ENCODE measurements at places on chromosomes 5 and 9.

GRCh38 chr9:96686638-96687335, 31.7 kb upstream of the PRXL2C start:
- peak; percentile 27 for DNase-seq

DNA sequence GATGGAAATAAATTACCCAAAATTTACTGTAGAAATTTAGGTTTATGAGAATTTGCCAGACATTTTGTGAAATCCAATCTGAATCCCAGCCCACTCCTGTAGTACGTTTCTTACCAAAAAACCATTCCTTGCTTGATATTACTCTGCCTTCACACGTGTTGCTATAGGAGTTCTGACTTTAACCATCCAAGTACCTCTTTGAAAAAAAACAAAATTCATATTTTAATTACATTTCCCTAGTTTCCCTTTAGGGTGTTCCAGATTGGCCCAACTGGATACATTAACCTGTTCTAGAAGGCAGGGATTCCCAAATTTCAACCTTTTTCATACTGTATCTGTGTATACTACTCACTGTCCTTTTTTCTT, 1.4 kb upstream of the PJA2 start:
- DNase-seq: no peak

DNA sequence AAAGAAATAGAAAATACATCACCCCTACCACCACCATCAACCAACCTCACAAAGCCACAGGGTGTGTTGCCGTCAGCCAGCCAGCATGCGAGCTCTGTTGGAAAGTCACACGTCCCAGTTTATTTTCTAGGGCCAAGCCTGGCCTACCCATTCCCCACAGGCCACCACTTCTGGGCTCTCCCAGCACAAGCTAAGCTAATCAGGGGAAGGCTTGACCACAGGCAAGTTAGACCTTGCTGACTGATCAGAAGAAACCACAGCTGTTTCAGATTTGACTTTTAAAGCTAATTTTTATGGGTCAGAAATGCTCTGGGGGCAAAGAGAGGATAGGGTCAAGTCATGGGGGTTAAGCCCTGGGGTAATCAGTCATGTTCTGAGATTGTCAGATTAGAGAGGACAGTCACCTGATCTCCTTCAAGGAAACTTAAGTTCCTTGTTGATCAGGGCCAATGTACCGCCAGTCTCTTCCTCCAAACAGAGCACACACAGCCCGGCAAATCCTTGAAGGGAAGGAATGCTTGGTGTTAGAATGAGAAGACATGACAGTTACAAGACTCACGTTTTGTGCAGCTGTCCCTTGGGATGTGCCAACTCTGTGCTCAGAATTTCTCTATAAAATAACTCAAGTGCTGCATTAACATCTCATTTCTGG, 7.6 kb downstream of the SHB start:
- DNase-seq: no peak

- no peak for DNase-seq
Measured at GRCh38 chr5:181059297-181060230, 19.5 kb downstream of the BTNL9 start.

- DNase-seq: no peak
Measured at GRCh38 chr5:134053314-134053839, 48.6 kb upstream of the VDAC1 start.

DNA sequence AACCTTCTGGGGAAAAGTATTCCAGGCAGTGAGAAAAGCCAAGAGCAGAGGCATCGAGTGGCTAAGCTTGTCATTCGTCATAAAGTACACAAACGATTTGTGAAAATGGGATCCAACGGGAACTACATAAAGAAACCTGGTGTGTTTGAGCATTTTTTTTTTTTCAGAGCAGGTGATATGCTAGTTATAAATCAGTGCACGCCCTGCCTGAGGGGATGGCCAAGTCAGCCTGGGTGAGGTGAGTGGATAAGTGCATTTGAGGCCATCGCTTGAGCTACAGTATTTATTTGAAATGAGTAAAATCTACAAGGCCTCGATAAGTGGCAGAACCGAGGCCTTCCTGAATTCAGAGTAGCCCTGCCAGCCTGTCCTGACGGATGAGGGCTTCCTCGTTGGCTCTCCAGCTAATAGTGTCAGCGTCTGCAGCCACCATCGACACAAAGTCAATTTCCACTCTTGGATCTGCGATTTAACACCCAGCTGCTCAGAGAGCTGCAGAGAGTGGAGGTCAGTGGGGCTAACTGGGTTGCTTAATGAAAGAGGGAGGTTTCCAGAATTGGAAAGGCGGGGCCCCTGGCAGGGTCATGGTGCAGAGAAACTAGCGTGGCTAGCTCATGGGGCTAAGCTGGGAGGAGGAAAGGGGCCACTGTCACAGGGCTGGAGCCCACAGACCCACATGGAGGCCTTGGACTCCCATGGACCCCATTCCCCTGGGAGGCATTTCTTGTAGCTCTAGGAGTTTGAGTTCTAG, 27.3 kb downstream of the PPARGC1B start:
- DNase-seq: no peak

- DNase-seq: no peak
Measured at GRCh38 chr5:89047571-89047970, 164.6 kb upstream of the MEF2C start.

- no peak for DNase-seq
Measured at GRCh38 chr5:14364576-14365472, 216.8 kb upstream of the OTULINL start.

DNA sequence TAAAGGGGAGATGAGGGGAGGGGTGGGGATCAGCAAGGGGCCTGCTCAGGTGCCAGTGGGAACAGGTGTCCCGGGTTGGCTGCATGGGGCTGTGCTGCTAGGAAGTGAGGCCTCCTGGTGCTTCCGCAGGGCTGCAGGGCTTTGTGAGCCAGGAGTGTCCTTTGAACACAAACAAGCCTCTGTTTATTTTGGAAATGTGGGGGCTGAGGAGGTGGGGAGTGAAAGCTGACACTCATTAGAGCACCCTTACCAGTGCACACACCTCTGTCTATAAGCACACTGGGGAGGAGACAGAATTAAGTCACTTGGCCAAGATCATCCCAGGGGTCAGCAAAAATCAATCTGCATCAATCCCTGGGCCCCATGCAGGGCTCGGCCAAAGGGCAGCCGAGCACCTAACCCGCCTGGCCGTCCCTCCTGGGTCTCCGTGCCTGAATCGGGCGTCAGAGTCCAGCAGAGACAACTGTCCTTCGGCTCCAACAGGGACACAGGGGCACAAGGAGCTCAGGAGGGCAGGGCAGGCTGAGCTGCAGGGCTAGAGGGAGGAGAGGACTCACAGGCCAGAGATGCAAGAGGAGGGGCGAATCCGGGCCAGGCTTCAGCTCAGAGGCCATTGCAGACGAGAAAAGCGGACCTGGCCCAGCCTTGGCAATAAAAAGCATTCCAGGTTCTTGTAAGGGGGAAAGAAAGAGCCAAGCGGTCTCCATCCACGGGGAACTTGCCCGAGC, 99.8 kb downstream of the VAV2 start:
- DNase-seq: no peak

- no peak for DNase-seq
Measured at GRCh38 chr5:62385816-62386400, 17.8 kb downstream of the DIMT1 start.

- no peak for DNase-seq
Measured at GRCh38 chr9:117691367-117691766, 12.8 kb upstream of the TLR4 start.

- no peak for DNase-seq
Measured at GRCh38 chr9:89777544-89777943, 172.7 kb downstream of the GADD45G start.

GRCh38 chr5:166119506-166119905, 2171.9 kb upstream of the WWC1 start:
- no peak for DNase-seq

GRCh38 chr5:132279801-132280200, 14.4 kb upstream of the SLC22A4 start:
- DNase-seq: no peak

GRCh38 chr9:76358628-76359280, 35.5 kb downstream of the RFK start:
- DNase-seq: no peak

DNA sequence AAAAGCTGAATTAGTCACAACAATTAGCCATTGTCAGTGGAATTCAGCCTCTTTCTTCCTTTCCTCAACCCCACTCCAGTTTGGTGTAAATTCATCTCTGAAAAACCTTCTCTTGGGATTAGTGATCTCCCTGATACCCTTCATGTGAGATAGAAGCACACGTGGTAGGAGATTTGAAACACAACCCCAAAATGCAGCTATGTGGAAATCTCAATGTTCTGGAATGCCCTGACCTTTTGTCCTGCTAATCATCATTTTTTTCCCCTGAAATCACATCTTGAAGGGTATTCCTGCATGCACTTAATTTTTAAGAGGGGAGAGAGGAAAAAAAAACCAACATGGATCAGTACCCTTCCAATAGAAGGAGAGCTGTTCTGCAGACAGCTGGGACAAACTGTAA, 612.6 kb downstream of the EBF1 start:
- no peak for DNase-seq

DNA sequence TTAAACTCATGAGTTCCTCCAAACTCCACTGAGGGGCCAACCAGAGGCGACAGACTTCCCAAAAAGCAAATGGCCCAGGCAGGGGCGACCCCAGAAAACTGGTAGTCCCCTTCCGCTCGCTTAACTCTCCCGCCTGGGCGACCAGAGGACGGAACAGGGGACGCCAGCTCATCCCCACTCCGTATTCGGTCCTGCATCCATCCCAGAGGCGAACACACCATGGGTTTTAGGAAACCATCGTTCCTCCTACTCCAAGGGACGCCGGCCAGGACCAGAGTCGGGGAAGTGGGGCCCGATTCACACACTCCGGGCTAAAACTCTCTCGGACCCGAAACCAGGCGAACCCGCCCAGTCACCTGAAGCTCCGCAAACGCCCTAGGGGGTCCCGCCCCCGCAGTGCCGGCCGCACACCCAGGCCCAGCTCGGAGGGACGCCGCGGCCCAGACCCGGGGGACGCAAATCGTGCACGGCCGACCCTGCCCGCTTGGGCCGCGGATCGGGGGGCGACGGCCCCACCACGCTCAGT, 478 bp downstream of the TEX10 start:
- no peak for DNase-seq

GRCh38 chr5:131589510-131590348, 45.3 kb downstream of the RAPGEF6 start:
- DNase-seq: peak; percentile 37

DNA sequence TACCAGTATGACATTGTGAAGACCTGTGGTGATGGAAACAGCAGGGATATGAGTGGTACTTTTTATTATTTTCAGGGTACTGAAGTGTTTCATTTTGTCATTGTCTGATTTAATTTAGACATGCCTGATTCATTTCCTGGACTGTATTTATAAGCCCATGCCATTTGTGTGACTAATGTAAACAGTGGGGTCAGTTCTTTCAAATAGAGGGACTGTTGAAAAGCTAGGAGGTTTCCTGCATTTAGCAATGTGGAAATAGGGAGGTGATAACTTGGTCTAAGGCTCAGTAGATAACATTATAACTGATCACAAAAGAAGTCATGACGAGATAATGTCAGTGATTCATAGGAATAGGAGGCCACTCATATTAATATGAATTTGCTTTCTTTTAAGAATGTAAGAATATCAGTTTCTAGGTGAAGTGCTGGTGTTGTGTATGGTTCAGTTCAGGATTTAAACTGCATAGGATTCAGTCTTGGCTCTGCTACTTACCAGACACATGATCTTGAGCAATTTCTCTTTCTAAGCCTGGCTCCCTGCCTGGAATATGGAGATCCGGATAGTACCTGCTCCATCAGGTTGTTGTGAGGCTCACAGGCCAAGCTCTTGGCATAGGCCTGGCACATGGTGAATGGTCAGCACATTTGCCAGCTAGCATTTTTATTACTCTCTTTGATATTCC, 7.5 kb downstream of the RASGRF2 start:
- peak; percentile 2 for DNase-seq

DNA sequence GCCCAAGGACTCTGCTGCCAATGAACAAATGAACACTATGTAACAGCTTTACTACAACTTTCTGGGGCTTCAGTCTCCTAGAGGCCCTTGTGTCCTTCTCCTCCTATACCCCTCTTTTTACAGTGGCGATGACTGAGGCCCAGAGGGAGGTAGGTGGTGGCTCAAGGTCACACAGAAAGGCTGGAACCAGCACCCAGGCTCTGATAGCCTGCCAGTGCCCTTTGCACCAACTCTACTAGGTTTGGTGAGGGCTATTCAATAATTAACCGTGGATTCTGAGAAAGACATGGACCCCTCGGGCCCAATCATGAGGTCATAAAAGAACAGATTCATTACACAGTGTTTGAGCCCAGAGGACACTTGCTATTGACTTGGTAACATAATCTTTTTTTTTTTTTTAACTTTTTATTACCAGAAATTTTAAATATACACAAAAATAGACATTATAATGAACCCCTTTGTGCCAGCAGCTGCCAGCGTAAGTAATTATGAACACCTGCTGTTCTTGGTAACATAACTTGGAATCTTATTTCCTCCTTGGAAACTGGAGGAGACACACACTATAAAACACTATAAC, 6.1 kb upstream of the ALDH1B1 start:
- no peak for DNase-seq

- DNase-seq: no peak
Measured at GRCh38 chr9:29129763-29130162, 1556.5 kb upstream of the C9orf72 start.

DNA sequence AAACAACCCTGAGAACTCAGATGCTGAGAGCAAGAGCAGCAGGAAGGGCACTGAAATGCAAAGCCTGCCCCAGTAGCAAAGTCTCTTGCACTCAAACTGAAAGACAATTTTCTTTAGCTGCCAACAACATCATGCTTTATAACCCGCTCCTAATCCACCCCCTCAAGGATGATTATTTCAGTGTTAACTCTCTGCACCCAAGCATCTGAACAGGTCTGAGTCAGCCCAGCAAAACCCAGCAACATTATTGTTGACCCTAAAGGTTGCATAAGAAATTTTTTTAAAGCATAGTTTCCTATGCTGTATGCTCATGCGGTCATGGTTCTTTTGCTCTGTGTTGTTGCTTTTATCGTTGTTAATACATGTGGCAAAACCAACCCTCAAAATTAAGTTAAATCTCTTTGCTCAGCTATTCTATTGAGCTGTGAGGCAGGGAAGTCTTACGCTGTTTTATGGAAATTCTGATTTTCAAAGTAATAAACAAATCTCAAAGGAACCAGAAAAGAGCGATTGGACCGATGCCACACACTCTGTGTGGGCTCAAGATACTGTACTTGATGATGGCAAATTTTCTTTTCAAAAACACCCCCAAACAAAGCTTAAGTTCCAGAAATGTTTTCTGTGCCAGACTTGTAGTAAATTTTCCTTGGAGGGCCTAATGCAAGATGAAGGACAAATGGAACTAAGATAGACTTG, 440.6 kb upstream of the MPDZ start:
- DNase-seq: no peak

DNA sequence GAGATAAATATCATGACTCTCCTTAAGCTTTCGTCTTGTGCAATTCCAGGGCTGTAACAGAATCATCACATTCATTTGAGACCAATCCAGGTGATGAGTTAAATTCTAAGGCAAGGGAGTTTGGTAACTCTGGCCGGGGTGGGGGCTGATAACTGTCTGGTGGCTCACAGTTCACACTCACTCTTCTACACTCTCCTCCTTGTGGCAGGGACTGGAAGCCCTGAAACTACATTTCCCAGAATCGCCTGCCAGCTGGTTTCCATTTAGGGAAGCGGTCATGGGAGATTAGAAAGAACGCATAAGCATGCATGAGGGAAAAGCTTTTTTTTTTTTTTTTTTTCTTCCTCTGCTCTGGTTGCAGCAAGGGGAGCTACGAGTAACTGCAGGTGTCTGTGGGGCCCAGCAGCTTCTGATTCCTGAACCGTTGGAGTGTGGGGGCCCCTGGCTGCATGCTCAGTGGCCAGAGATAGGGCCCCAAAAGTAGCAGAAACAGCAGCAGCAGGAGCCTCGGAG, 154.8 kb upstream of the TBC1D2 start:
- no peak for DNase-seq

Data from NCI-H446 treated with DMSO at 0.1 percent for 48 hours (cell line).